Suppressor macrophage treated with lipopolysaccharide for 1 hour (primary cell): ENCODE measurements at places on chromosomes 13 and 19.

DNA sequence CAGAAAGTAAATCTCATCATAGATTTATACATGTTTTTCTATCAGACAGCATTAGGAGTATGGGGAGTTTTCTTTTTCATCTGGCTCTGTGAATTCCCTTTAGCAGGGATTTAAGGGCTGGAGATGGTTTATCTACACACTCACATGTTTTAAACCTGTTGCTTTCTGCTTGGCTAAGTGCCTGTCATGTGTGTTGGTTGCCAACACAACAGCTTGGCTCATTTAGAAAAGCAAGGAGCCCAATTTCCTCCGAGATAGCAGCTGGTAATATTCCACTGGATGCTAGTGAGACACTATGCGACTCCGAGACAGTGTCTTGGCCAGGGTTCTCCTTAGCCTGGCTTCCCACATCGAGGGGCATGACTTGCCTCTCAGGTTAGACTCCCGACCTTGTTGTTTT lies 83.3 kb downstream of the KLF5 start:
- no peak for DNase-seq

DNA sequence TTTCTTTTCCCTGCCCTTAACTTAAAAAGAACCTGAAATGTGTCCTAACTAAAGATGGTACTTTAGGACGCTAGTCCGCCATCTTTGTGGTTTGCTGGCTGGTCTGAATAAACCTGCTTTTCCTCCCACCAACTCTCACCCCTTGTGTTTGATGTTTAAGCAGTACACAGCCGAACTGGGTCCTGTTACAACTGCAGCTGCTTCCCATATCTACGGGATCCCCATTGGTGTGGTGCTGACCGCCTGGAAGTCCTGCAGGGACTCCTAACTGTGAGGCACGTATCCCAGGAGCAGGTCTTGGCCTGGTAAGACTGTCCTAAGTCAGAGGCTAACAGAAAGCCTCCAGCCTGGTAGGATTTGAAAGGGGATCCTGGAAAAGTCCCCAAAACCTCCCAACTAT lies 40.9 kb upstream of the VSTM2B start:
- no peak for DNase-seq

GRCh38 chr19:33719366-33720154 lies 77.1 kb upstream of the KCTD15 start:
- no peak for DNase-seq

DNA sequence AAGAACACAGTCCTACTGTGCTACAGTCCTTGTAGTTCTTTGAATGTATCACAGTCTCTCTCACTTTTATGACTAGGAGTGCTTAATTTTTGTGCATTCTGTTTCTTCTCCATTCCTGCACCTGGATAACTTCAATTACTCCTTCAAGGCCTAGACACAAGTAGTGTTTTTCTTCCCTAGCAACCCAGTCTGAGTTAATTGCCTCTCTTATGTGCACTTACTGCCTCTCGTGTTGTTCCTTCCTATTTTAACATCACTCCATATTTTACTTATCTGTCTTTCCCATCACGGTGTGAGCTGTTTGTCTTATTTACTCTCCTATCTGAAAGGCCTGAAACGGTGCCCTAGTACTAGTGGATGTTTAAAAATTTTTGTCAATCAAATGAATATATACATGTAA lies 101.5 kb downstream of the HS6ST3 start:
- DNase-seq: no peak

DNA sequence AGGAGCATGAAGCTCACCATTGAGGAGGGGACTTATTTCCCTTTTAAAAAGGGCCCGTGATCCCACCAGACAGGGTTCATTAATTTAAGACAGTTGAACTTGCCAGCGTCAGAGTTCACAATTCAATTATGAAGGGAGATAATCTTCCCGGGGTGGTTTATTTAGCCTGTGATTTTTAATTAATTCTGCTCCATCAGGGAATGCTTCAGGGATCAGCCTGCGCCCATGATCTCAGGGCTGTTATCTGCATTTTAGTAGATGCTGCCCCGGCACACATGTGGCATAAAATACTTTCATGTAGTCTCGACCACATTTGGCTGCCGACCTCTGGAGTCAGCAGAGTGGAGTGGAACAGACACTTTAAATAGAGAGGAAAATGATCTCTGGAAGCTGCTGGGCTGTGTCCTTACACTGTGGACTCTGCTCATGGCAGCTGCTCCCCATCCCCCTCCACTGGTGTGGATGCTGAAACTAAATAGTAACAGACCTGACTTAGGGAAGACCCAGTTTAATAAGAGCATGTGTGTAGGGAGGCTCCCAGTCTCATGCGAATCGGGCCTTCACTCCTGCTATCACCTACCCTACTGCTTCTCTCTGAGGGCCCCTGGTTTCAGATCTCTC lies 256.9 kb downstream of the TEX29 start:
- DNase-seq: no peak

GRCh38 chr19:34661357-34661756 lies 15.6 kb downstream of the SCGB2B2 start:
- DNase-seq: no peak

DNA sequence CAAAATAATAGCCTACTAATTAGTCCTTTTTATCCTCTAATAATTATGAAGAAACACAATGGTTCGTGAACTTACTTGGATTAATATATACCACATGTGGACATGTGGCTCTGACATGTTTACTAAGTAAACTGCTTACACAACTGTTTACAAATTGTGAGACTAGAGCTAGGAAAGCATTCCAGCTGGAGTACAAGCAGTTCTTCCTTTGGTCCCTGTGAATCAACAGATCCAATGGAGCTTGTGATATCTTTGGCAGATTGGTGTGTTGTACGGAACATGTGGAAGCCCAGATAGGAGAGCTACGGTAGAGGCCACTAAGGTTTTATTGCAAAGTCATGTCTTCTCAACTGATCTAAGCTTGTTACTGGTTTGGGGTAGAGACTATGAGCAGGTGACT lies 145.5 kb upstream of the SPRY2 start:
- no peak for DNase-seq
